ENCODE measurements at places on chromosomes 2 and 18. TPM values are rescaled to one million over a fixed set of nuclear protein-coding genes. Genes with fewer than 3 reads are reported as not detected.

Gene TMEM163
- 34.6 TPM for total RNA-seq

Gene CNGA3
- total RNA-seq, result 0.23 TPM

Gene LDLRAD4
- total RNA-seq, result 30.2 TPM

Gene DCC
- total RNA-seq, result 5.3 TPM

Gene CPLX4
- total RNA-seq, result not detected

Gene TCF7L1
- total RNA-seq, result 14.7 TPM

Gene OXER1
- 2.1 TPM for total RNA-seq

Gene AMER3
- 0.09 TPM for total RNA-seq

Gene LOXL3
- total RNA-seq, result 5.9 TPM

Gene C2orf72
- total RNA-seq, result 1.3 TPM

GRCh38 chr2:72806280-72806945 is 19.4 kb downstream of the EXOC6B start:
- H3K36me3 ChIP-seq, result peaks cover 5% of the 10 kb centered on the region
- no peaks in the 10 kb centered on the region for H3K27me3 ChIP-seq
- no peak for DNase-seq
- no peaks in the 10 kb centered on the region for H3K4me1 ChIP-seq

DNA sequence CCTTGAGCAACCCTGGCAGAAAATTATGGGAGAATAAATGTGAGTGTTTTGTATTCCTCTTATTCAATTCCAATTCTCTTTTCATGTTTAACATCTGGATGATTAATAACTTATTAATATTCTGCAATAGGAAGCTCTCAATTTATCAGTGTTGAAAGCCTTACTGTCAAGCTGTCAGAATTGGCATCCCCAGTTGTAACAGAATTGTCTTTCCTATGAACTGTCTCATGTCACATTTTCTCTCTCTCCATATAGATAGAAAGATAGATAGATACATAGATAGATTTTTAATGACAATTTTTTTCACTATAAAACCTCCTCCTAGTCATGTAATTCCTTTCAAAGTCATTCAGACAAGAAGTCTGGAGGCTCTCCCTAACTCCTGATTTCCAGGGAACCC is 331.5 kb downstream of the GALNT13 start:
- no peaks in the 10 kb centered on the region for H3K4me1 ChIP-seq
- H3K27ac ChIP-seq, result no peak overlapping the region
- H3K4me3 ChIP-seq, result no peak overlapping the region
- no peak for DNase-seq
- no peaks in the 10 kb centered on the region for H3K36me3 ChIP-seq
- H3K27me3 ChIP-seq, result no peaks in the 10 kb centered on the region

GRCh38 chr2:121855510-121855909 is 100.1 kb downstream of the TSN start:
- peaks cover 3% of the 10 kb centered on the region for H3K4me1 ChIP-seq
- no peak overlapping the region for H3K27ac ChIP-seq
- H3K4me3 ChIP-seq, result no peak overlapping the region
- no peaks in the 10 kb centered on the region for H3K27me3 ChIP-seq
- H3K36me3 ChIP-seq, result no peaks in the 10 kb centered on the region

DNA sequence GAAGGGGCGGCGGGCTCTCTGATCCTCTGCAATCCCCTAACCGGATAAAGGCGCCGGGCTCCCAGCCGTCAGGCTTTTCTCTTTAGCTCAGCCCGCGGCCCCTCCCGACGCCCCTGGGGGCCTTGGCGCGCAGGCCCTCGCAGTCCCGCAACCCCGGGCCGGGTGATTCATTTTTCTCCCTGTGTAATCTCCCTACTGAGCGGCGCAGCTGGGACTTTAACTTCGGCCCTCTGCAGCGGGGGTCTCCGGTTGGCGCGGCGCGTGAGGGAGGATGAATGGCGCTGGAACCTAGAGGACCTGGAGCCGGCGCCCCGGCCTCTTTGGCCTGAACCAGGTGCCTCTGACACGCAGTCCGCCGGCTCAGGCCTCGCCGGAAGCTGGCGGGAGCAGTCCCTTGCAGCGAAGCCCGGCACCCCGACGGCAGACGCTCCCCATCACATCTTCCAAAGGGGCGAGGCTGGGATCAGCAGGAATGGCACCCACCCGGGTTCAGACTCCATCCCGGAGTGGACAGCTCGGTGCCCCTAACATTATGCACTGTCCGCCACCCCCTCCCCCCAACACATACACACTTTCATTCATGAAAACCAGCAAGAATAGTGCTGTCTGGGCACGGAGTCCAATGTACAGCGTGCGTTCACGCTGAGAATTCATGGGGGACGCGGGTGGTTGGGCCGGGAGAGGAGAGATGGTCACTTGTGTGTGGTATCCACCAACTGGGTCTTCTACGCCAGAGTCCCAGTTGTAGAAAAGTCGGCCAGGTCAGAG is 1.2 kb downstream of the CNGA3 start:
- no peaks in the 10 kb centered on the region for H3K36me3 ChIP-seq
- H3K4me3 ChIP-seq, result no peak overlapping the region
- peaks cover 44% of the 10 kb centered on the region for H3K27me3 ChIP-seq
- no peak overlapping the region for H3K27ac ChIP-seq
- H3K4me1 ChIP-seq, result no peaks in the 10 kb centered on the region

- H3K27me3 ChIP-seq, result no peaks in the 10 kb centered on the region
- H3K4me1 ChIP-seq, result peaks cover 10% of the 10 kb centered on the region
- H3K36me3 ChIP-seq, result no peaks in the 10 kb centered on the region
- no peak overlapping the region for H3K27ac ChIP-seq
Observed at GRCh38 chr2:233407771-233408181, 53.5 kb downstream of the DGKD start.

DNA sequence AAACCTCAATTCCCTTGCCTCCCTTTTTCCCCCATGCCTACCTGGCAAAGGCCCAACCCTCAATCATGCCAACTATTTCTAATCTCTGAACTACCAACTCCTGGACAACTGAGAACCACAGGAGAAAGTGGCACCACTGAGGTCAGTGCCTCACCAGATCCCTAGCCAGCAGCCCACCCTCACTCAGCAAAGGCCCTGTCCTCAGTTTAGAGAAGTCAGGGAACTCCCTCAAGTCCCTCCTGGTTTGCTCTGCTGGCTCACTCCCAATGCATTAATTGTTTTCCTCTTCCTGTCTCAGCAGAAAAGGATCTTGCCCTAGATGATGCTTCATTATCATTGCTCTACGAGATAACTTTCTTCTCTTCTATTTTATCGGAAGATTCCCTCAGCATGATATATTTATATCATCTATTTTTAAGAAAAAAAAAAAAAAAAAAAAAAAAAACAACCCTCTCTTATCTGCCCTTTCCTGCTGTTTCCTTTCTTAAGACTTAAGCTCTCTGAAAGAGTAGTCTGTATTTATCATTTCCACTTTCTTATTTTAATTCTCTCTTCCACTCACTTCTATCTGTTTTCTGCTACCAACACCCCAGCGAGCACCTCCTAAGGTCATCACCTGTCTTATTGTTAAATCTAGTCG is 22.7 kb upstream of the ZBTB14 start:
- no peak for DNase-seq
- H3K27me3 ChIP-seq, result no peaks in the 10 kb centered on the region
- no peaks in the 10 kb centered on the region for H3K4me1 ChIP-seq
- no peaks in the 10 kb centered on the region for H3K36me3 ChIP-seq
- no peak overlapping the region for H3K27ac ChIP-seq

GRCh38 chr2:117693154-117693553 is 121.3 kb upstream of the DDX18 start:
- H3K36me3 ChIP-seq, result no peaks in the 10 kb centered on the region
- H3K4me3 ChIP-seq, result no peak overlapping the region
- no peaks in the 10 kb centered on the region for H3K27me3 ChIP-seq
- H3K27ac ChIP-seq, result no peak overlapping the region
- H3K4me1 ChIP-seq, result no peaks in the 10 kb centered on the region

DNA sequence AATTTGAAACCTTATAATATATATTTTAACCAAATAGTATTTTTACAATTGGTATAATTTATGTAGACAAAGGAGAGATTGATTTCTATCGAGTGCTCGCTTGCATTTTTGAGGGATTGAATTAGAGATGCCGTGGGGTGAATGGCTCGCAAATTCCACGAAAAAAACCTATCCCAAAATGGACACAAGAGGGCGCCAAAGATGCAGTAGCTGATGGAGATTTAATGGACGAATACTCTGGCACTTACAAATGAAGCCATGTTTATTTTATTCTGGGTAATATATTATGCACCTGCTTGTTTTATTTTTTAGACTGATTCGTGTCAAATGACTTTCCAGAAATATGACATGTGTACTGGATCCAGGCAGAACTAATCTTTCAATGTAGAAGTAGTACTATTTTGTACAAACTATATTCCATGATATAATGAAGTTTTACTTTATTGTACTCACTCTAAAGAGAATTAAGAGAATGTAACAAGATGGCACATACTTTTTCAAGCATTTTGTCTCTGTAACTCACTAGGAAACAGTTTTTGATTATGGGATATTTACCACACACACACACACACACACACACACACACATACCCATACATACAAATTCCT is 505.4 kb downstream of the PLCL1 start:
- no peak overlapping the region for H3K27ac ChIP-seq
- no peaks in the 10 kb centered on the region for H3K36me3 ChIP-seq
- H3K4me1 ChIP-seq, result no peaks in the 10 kb centered on the region
- peaks cover 12% of the 10 kb centered on the region for H3K27me3 ChIP-seq
- no peak overlapping the region for H3K4me3 ChIP-seq
- peak; percentile 59 for DNase-seq

DNA sequence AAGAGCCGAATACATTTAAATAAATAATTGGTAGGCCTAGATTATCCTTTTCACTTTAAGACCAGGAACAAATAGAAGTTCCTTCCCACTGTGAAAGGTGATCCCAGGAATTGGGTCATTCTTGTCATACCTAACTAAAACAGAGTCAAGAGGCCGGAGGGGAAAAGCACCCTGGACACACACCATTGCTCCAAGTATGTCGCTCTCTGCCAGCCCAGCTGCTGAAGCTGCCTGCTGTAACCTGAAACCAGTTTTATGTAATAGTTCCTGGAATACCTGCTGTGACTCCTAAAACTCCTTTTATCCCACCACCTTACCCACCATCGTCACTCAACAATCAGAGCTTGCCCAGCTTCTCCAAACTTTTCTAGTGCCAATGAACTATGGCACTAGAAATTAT is 217.1 kb downstream of the PTPRM start:
- no peak overlapping the region for H3K27ac ChIP-seq
- H3K27me3 ChIP-seq, result no peaks in the 10 kb centered on the region
- H3K4me3 ChIP-seq, result no peak overlapping the region
- DNase-seq, result no peak

- H3K4me1 ChIP-seq, result peaks cover 2% of the 10 kb centered on the region
- H3K27ac ChIP-seq, result no peak overlapping the region
- no peaks in the 10 kb centered on the region for H3K27me3 ChIP-seq
- no peak for DNase-seq
Observed at GRCh38 chr2:217157581-217157980, 297.7 kb upstream of the TNP1 start.

- H3K36me3 ChIP-seq, result peaks cover 56% of the 10 kb centered on the region
- H3K4me3 ChIP-seq, result no peak overlapping the region
- no peak overlapping the region for H3K27ac ChIP-seq
Observed at GRCh38 chr2:26202981-26203490, 30.1 kb downstream of the GAREM2 start.

DNA sequence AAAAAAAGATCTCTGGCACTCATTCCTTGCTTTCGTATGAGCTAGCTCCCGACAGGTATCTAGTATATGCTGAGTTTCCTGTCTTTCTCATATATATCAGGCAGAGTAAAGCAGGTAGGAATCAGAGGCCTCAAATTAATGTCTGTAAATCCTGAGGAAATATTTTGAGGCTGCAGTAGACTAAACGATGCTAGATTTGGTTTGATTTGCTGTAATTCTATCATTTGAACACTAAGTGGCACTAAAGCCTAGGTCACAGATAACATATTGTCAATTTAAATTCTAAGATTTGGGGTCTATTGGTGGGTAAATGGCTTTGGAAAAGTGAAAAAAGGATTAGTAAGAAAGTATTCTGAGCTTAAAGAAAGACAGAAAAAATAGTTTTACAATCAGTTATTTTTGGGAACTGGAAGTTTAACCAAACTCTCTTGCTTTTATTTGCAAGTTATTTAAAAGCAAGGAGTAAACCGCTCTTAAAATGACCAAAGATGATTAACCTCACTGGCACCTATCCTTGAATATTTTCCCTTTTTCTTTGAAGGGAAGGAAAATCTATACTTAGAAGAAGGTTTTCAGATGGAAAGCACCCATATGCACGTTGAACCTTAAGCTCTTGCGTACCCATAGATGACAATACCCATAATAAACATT is 37.6 kb upstream of the SLC4A10 start:
- H3K27ac ChIP-seq, result no peak overlapping the region
- no peaks in the 10 kb centered on the region for H3K27me3 ChIP-seq
- no peaks in the 10 kb centered on the region for H3K36me3 ChIP-seq
- DNase-seq, result peak; percentile 49

- no peak for DNase-seq
- H3K4me1 ChIP-seq, result no peaks in the 10 kb centered on the region
- H3K36me3 ChIP-seq, result no peaks in the 10 kb centered on the region
- H3K27ac ChIP-seq, result no peak overlapping the region
Observed at GRCh38 chr2:239835056-239835455, 190.1 kb downstream of the NDUFA10 start.

DNA sequence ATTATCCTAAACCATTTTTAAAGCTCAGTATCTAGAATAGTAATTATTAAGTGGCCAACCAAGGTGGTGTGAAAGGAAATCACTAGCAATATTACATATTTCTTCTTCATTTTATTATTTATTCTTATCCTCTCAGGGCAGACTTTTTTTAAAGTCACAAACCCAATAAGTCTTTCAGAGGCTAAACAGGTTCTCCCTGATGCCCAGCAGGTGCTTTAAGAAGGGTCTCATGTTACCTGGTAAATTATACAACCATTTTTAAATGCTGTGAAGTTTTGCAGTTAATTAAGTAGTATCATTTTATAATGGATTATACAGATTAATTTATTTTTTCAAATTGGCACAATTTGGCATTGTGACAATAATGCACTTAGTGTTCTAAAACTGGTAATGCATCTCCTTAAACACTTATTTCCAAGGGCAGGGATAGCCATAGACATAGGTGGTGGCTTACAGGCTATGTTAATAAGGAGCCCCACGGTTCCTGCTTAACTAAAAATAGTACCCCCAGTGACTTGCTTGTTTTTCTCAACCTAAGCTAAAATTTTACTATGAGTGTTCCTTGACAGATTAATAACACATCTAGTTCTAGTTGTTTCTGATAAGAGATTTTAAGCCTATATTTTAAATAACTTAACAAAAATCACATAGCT is 67.0 kb downstream of the PMS1 start:
- no peaks in the 10 kb centered on the region for H3K4me1 ChIP-seq
- H3K4me3 ChIP-seq, result no peak overlapping the region
- H3K27ac ChIP-seq, result no peak overlapping the region
- DNase-seq, result no peak

GRCh38 chr2:177882501-177882900 is 190.1 kb downstream of the PDE11A start:
- no peak overlapping the region for H3K4me3 ChIP-seq
- H3K27ac ChIP-seq, result no peak overlapping the region
- no peak for DNase-seq
- no peaks in the 10 kb centered on the region for H3K4me1 ChIP-seq
- H3K27me3 ChIP-seq, result no peaks in the 10 kb centered on the region

Data from lung (tissue), 17 donors.